ENCODE measurements at places on chromosomes 2 and 18. TPM values are rescaled to one million over a fixed set of nuclear protein-coding genes. Genes with fewer than 3 reads are reported as not detected.

DNA sequence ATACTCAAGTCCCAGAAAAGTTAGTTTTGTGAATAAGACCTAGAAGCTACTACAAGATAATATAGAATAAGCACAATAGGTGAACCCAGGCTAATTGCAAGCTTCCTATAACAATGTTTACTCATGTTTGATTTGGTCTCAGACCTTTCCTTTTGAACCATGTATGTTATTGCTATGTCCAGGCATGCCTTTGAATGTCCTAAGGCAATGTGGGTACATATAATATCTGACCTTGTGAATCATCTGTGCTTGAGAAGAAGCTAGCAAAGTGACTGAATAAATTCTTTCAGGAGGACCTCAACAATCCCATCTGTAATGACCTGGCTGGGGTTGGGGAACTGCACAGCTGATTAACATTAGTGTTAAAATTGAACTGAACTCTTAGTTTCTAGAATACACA lies 1285.9 kb upstream of the CELF4 start:
- DNase-seq: no peak

- no peak for DNase-seq
Observed at GRCh38 chr2:71990122-71990521, 157.5 kb downstream of the CYP26B1 start.

DNA sequence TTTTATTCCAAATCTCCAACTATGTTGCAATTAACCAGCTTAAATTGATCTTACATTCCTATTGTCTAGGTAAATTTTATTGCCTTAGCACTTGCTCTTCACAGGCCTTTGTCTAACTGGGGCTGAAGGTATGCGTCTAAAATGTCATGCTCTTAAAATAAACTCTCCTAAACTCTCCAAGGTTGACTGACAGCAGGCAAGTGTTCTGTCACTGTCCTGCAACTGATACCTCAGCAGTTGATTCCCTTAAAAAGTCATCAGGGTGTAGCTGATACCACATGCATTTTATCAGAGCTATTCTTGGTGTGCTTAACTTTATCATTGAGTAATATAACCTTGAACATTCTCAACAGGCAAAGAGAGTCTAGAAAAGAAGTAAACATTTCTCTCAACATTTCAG lies 680 bp downstream of the TTN start:
- no peak for DNase-seq

- no peak for DNase-seq
Observed at GRCh38 chr2:67489396-67489795, 92.3 kb downstream of the ETAA1 start.

GNAL gene
- 1.2 TPM for total RNA-seq

TWIST2 gene
- total RNA-seq: not detected

CHRNG gene
- total RNA-seq: not detected
